ENCODE measurements at places on chromosomes 12 and 14. TPM values are rescaled to one million over a fixed set of nuclear protein-coding genes. Genes with fewer than 3 reads are reported as not detected.
A peak's percentile ranks its signal among the peaks of the same experiment; 100 is the strongest.

- no peaks in the 10 kb centered on the region for H3K27me3 ChIP-seq
- no peak overlapping the region for H3K4me3 ChIP-seq
- DNase-seq: no peak
- H3K4me1 ChIP-seq: no peaks in the 10 kb centered on the region
- no peaks in the 10 kb centered on the region for H3K36me3 ChIP-seq
These were observed 37.5 kb downstream of the ZFHX2 start for GRCh38 chr14:23513818-23514643.

DNA sequence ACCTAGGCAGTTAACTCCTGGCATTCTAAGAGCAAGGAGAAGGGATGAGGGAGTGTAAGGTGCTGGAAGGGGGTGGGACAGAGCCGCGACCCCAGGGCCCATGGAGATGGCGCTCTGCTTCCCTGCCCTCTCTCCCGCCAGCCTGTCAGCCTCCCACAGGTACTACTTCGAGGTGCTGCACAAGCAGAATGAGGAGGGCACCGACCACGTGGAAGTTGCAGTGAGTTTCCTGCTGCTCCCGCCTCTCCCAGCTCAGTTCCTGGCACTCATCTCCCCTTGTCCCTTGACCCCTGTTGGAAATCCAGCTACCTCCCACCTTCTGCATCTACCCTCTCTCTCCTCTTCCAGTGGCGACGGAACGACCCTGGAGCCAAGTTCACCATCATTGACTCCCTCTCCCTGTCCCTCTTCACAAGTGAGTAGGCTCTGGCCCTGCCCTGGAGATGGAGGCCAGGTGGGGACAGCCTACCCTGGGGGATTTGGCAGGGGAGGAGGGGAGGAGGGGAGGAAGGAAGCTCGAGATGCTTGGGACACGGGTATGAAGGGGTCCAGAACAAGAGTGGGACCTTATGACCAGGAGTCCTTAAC lies 88.2 kb downstream of the B4GALNT3 start:
- DNase-seq: no peak
- no peaks in the 10 kb centered on the region for H3K36me3 ChIP-seq
- H3K4me1 ChIP-seq: peaks cover 5% of the 10 kb centered on the region
- H3K27ac ChIP-seq: no peak overlapping the region
- H3K27me3 ChIP-seq: peaks cover 31% of the 10 kb centered on the region
- H3K4me3 ChIP-seq: no peak overlapping the region

- no peaks in the 10 kb centered on the region for H3K36me3 ChIP-seq
- H3K4me3 ChIP-seq: no peak overlapping the region
- no peak overlapping the region for H3K27ac ChIP-seq
- H3K27me3 ChIP-seq: no peaks in the 10 kb centered on the region
- no peaks in the 10 kb centered on the region for H3K4me1 ChIP-seq
These were observed 233.2 kb downstream of the NRXN3 start for GRCh38 chr14:78403278-78403815.

GRCh38 chr12:64669270-64669842 lies 59.1 kb downstream of the RASSF3 start:
- H3K36me3 ChIP-seq: no peaks in the 10 kb centered on the region
- no peaks in the 10 kb centered on the region for H3K27me3 ChIP-seq
- H3K27ac ChIP-seq: no peak overlapping the region

DNA sequence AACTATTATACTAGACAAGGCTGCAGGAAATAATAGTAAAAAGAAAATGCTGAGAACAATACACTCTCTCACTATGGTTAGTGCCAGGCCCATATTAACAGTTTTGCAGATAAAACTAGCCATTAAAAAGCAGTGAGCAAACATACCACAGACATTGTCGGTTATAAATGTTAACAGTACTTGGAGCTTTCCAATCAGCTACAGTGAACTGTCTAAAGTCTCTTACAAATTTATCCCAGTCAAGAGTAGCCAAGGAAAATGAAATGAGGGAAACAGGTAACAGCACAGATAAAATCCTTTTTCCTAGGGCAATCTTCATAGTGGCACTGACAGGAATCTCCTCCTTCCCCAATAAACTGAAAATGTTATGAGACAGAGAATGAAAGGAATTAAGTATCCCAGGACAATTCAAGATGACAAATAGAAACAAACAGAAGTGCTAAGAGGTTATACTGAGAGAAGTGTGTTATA lies 30.8 kb downstream of the PAWR start:
- H3K4me3 ChIP-seq: no peak overlapping the region
- H3K27ac ChIP-seq: peak overlapping the region; percentile 31
- DNase-seq: peak; percentile 20
- peaks cover 39% of the 10 kb centered on the region for H3K4me1 ChIP-seq
- 0 out of 2 replicates have a peak, but pooled peaks cover 9% of the 10 kb centered on the region for H3K36me3 ChIP-seq
- H3K27me3 ChIP-seq: no peaks in the 10 kb centered on the region

GRCh38 chr12:104692557-104693218 lies 235.9 kb downstream of the CHST11 start:
- no peak overlapping the region for H3K4me3 ChIP-seq
- H3K36me3 ChIP-seq: no peaks in the 10 kb centered on the region
- no peaks in the 10 kb centered on the region for H3K27me3 ChIP-seq
- DNase-seq: no peak
- H3K4me1 ChIP-seq: peaks cover 38% of the 10 kb centered on the region
- no peak overlapping the region for H3K27ac ChIP-seq

GRCh38 chr12:127245009-127245408 lies 1022.0 kb upstream of the TMEM132C start:
- peak overlapping the region; percentile 49 for H3K27ac ChIP-seq
- no peaks in the 10 kb centered on the region for H3K27me3 ChIP-seq
- H3K4me1 ChIP-seq: peaks cover 17% of the 10 kb centered on the region
- no peak overlapping the region for H3K4me3 ChIP-seq

GRCh38 chr12:53219292-53219955 lies 12.4 kb upstream of the ITGB7 start:
- peak; percentile 84 for DNase-seq
- H3K27me3 ChIP-seq: no peaks in the 10 kb centered on the region
- H3K4me3 ChIP-seq: peak overlapping the region; percentile 87
- peaks cover 57% of the 10 kb centered on the region for H3K4me1 ChIP-seq
- H3K27ac ChIP-seq: peak overlapping the region; percentile 99

DNA sequence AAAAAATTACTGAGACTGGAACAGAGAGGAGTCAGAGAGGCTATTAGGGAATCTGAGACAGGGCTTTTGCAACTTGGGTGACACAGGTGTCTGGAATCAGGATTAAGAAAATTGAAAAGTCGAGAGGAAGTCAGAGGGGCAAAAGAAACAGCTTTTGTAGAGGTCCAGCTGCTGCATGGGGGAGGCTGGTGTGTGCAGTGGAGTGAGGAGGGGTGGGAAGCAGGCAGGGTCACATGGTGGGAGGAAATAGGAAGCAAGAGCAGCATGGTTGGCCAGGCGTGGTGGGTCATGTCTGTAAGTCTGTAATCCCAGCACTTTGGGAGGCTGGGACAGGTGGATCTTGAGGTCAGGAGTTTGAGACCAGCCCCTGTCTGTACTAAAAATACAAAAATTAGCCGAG lies 69.7 kb upstream of the VRK1 start:
- no peak overlapping the region for H3K4me3 ChIP-seq
- H3K4me1 ChIP-seq: no peaks in the 10 kb centered on the region
- 0 out of 2 replicates have a peak, but pooled peaks cover 4% of the 10 kb centered on the region for H3K27me3 ChIP-seq
- H3K27ac ChIP-seq: no peak overlapping the region

- no peaks in the 10 kb centered on the region for H3K4me1 ChIP-seq
- H3K36me3 ChIP-seq: peaks cover 48% of the 10 kb centered on the region
- no peak overlapping the region for H3K27ac ChIP-seq
- H3K4me3 ChIP-seq: no peak overlapping the region
These were observed 53.3 kb downstream of the BDKRB1 start for GRCh38 chr14:96309133-96309895.

- no peaks in the 10 kb centered on the region for H3K36me3 ChIP-seq
- no peak for DNase-seq
- H3K27me3 ChIP-seq: peaks cover 89% of the 10 kb centered on the region
- H3K4me3 ChIP-seq: no peak overlapping the region
These were observed 1.2 kb downstream of the TESC start for GRCh38 chr12:117098024-117098360.

BEGAIN gene
- 1.4 TPM for total RNA-seq

HOXC10 gene
- not detected for total RNA-seq

LTB4R gene
- 2.4 TPM for total RNA-seq

COCH gene
- not detected for total RNA-seq

PTPN21 gene
- total RNA-seq: 13.3 TPM

PPFIA2 gene
- total RNA-seq: not detected
